Islet precursor cell (in vitro differentiated cells): ENCODE measurements at places on chromosomes 2 and 18.

DNA sequence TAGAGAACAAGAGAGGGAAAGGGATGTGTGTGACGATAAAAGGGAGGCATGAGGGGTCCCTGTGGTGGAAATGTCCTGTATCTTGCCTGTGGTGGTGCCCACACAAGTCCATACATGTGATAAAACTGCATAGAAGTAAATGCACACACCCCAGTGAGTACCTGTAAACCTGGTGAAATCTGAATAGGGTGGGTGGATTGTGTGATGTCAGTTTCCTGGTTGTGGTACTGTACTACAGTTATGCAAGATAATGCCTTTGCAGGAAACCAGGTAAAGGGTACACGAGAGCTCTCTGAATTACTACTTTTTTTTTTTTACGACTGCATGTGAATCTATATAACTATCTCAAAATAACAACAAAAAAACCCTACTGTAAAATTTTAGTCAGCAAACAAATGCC is 22.1 kb downstream of the SERPINE2 start:
- no peak for DNase-seq

DNA sequence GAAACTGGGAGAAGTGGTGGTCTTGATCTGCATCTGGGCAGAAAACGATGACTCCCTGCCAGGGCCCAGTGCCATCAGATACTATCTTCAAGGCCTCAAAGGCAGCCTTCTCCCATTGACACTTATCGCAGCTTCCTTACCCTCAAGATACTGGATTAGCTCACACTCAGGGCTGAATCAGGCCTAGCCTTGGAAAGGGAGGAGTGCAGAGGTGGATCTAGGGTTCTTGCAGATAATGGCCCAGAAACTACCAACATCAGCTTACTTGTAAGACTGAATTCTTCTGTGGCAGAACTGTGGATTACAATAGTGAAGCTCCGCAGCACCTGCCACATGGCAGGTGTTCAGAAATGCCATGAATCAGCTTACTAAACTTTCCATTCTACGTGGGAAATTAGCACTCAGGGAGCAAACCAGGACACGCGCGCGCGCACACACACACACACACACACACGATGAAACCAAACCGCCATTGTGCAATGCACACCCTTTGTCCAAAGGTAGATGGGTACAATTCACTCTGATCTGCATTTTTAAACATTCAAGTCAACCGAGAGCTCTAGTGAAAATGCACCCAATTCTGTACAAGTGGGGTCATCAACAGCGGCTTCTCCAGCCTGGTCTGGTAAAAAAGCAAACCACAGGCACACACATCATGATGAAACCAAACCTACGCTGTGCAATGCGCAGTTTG is 26.3 kb upstream of the TMEM182 start:
- no peak for DNase-seq

DNA sequence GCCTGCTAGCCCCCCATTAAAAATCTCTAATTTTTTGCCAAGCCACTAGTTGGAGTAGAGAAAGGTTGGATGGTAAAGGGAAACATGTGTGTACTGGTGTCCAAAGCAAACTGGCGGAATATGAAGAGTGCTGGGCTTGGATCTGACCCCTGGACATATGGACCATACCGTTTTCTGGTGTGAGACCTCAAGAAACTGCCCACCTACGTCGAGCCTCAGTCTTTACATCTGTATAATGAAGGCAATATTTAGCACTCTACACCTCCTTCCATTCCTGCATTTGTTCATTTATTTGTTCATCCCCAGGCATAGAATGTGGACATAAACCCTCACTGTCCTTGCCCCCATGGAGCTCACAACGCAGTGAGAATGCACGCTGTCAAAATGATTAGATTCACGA is 142.4 kb downstream of the RHBDD1 start:
- no peak for DNase-seq

GRCh38 chr2:191582355-191582754 is 95.6 kb upstream of the NABP1 start:
- peak; percentile 91 for DNase-seq

- DNase-seq: no peak
Observed at GRCh38 chr2:9206991-9207640, 504 bp downstream of the ASAP2 start.

GRCh38 chr2:97948926-97949325 is 46.8 kb downstream of the TMEM131 start:
- DNase-seq: no peak

GRCh38 chr2:60512641-60513040 is 40.8 kb downstream of the BCL11A start:
- no peak for DNase-seq

GRCh38 chr2:109500910-109501309 is 112.9 kb downstream of the SEPTIN10 start:
- no peak for DNase-seq

DNA sequence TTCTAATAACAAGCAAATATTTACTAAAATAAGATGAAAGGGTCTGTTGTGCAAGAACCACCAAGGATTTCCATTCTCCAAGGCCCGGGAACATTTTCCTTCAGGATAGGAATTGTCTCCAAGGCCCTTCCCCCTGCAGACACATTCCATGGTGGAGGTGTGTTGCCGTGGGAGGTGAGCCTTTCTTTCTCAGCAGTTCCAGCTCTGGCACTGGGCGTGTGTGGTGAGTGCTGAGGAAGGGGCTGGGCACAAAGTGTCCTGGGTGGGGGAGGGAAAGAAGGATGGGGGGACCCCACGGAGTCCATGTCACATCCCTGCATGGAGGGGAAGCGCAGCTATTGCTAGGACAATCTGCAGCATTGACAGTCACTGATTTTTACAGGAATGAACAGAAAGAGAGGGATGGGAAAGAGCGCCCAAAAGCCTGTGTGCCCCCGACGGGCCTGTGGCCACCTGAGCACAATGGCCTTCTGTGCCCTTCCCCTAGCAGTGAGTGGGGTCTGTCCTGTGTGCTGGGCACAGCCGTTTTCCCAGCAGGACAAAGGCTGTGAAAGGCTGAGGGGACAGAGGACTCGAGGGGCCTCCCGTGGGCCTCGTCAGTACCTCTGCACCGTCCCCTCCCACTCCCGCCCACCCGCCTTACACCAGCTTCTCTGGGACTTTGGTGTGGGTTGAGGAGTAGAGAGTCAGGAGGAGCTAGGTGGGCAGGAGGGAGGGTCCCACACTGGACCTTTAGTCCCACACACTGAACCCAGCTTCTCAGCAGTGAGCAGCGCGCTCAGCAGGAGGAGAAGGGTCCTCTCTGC is 79.8 kb downstream of the PTGR3 start:
- no peak for DNase-seq

DNA sequence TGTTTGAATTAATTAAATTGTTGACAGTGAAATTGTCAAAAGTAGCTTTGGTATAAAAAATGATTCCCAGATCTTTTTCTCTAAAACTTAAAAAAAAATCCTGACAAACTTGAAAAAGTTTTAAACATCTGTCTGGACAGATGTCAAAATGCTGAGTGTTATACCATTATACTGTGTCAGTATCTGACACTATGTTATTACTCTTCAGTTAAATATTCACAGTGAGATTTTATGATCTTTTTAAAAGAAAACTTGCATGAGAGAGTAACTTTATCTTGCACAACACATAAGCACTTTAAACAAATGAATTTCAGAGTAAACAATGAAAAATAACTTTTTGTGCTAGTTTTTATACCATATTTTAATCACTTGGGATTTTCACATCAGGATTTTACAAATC is 167.4 kb downstream of the MEIS1 start:
- no peak for DNase-seq

DNA sequence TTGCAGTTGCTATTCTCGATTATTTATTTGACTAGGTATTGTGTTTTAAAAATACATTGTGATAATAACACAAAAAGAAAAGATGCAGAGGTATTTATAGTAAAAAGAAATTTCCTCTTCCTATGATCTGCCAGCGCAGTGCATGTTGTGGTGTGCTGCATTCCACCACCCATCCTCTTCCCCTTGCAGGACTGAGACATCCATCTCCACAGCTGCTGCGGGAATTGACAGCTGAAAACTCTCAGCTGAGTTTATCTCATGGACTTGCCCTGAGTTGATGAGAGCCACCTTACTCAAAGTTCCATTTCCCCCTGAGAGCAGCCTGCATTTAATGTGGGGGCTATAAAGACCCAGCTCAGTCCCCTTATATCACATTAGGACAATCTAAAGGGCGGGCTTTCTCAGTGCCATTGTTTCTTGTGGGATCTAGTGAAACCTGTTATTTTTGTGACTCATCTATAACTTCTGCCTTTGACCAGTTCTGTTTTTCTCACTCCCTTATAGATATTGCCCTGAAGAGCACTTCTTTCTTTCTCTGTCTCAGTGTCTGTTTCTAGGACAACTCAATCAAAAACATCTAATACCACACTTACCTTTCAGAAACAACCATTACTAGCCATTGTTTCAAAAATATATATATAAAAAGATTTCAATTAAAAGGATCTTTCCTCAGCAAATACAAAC is 698.5 kb downstream of the NR4A2 start:
- DNase-seq: no peak

DNA sequence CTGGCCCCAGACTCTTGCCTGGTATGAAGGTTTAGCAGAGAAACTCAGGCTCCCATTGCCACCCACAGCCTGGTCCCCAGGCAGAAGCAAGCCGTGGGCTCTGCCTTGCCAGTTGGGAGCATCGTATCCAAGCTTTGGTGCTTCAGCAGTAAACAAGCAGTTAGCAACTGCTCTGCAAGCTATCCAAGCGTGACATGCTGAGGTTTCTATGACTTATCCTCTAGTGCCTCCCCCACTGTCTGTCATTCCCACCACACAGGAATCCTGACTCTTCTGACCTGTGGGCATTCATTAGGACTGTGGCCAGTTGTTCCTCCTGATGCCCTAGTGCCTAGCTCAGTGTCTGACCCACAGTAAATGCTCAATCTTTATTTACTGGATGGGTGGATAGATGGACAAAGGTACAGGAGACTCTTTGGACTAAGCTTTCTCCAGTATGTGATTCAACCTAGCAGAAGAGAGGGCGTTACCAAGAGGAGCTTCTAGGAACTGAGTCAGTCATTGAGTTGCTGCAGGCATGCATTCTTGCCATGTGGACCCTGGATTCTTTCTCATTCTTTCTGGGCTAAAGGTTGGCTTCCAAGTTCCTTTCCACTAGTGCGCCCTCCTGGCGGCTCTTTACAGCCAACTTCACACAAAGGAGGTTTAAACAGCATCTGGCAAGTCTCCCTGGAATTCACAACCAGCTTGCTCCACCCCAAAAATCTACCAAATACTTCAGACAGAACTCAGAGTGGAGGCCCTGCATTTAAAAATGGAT is 40.6 kb upstream of the MRPL19 start:
- DNase-seq: peak; percentile 90

DNA sequence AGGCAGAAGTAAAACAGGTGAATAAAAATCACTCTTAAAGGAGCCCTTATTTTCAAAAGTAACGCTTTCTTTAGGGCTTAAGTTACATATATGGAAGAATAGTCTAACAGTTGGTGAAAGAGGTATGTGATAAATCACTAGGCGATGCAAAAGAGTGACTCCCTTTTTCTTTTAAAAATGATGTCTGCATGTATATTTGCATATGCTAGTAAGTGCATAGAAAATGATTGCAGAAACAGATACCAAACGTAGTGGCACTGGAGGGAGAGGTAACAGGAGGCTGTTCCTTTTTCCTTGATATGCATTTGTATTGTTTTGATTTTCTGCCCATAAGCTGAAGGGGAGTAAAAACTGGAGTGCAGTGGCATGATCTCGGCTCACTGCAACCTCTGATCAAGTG is 158.3 kb downstream of the PRPF40A start:
- DNase-seq: no peak

- no peak for DNase-seq
Observed at GRCh38 chr2:45631319-45631718, 20.2 kb upstream of the PRKCE start.

- DNase-seq: no peak
Observed at GRCh38 chr2:155043097-155043496, 344.6 kb downstream of the KCNJ3 start.

- no peak for DNase-seq
Observed at GRCh38 chr2:197124639-197125390, 185.8 kb downstream of the ANKRD44 start.

GRCh38 chr2:62187246-62187645 is 8.7 kb upstream of the B3GNT2 start:
- no peak for DNase-seq

DNA sequence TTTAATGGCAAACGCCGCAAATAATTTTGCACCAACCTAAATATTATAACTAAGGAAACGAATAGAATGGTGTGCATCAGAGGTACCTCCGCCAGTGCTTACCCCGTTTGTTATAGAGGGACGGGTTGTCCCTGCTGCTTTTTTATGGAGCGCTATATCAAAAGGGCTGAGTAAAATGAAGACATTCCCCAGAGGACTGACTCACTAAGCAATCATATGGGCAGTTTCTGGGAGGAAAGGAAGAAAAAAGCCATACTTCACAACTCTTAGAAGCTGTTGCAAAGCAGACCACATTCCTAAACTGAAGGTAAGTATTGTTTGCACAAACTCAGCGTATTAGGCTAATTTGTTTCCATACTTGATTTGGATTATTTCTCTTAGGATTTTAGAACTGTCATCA is 12.9 kb downstream of the ID2 start:
- no peak for DNase-seq

DNA sequence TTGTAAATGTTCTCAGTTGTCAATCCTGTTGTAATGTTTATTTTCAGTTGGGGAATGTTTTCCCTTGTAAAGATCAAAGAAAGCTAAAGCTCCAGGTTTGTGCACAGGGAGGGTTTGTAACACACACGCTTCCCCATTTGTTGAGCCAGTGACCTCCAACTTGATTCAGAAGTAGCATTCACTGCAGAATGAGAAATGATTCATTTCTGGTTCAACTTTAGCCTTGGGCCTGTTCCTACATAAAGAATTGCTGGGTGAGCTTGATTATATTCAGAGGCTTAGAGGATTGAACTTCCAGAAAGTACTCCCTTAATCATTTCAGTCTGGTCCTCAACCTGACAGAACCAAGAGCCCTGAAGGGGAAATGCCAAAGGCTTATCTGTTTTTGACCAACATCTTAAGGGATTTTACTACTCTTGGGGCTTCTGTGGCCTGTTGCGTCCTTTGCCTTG is 70.6 kb upstream of the CAVIN2 start:
- no peak for DNase-seq

DNA sequence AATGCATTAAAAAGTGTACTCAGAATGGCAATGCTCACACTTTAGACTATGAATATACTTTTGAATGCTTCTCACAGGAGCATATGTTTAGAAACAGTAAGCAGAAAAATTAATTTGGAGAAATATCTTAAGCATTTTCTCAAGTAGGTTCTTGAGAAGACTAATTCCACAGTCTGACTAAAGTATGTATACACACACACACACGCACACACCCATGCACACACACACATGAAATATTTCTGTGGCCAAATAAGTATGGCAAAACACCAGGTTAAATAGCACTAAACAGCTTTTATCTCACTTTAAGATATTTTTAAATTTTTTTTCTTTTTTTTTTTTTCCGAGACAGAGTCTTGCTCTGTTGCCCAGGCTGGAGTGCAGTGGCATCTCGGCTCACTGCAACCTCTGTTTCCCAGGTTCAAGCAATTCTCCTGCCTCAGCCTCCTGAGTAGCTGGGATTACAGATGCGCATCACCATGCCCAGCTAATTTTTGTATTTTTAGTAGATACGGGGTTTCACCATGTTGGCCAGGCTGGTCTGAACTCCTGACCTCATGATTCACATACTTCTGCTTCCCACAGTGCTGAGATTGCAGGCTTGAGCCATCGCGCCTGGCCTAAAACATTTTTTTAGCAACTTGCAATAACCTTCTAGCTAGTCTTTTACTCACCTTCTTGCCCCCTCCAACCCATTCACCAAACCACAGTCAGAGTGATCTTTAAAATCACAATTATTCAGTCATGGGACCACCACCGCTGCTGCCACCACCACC is 67.5 kb upstream of the SCG2 start:
- DNase-seq: no peak
